ENCODE measurements at places on chromosomes 6 and 20. TPM values are rescaled to one million over a fixed set of nuclear protein-coding genes. Genes with fewer than 3 reads are reported as not detected.

Gene FNDC11
- 0.09 TPM for total RNA-seq

Gene KIF13A
- 21.9 TPM for total RNA-seq

Gene MYLK2
- 0.55 TPM for total RNA-seq

Gene GLP1R
- total RNA-seq: not detected

Gene CYB5R4
- total RNA-seq: 24.7 TPM

Gene TNNC2
- total RNA-seq: not detected

Gene CNR1
- 1.2 TPM for total RNA-seq

Gene SPTLC3
- total RNA-seq: not detected

Gene WFDC12
- not detected for total RNA-seq

Gene ARHGAP40
- total RNA-seq: not detected

All from A549 treated with ZK216348 at 1 μM for 4 hours (cell line).